Naive thymus-derived CD8-positive, alpha-beta T cell (primary cell): ENCODE measurements at places on chromosomes 16 and 17. TPM values are rescaled to one million over a fixed set of nuclear protein-coding genes. Genes with fewer than 3 reads are reported as not detected.

ZNF48 gene
- 14.3 TPM for total RNA-seq

- DNase-seq: no peak
These were observed 9.3 kb downstream of the SAMD14 start for GRCh38 chr17:50120475-50121253.

RGS9 gene
- not detected for total RNA-seq

DNA sequence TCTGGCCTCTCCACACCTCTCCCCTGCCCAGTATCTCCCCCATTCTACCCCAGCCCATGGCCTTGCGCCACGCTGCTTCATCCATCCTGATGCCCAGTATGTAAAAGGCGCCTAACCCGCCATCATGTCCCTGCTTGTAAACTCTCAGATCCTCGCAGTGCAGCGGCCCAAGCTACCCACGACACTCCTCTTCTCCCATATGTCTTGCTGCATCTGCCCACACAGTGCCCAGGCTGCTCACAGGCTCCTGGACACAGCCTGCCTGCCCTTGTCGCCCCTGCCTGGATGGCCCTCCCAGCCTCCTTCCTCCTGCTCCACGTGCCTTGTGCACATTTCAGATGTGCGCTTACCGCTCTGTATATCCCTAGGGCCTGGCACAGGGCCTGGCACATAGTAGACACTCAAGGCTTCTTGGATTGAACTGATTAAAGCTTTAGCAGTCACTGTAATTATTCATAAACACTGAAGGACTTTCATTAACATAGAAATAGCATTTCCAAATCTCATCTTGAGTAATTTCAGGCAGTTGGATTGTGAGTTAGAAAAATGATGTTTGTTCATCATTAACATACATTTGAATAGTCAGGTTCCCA is 129.1 kb downstream of the CLEC16A start:
- no peak for DNase-seq

DNA sequence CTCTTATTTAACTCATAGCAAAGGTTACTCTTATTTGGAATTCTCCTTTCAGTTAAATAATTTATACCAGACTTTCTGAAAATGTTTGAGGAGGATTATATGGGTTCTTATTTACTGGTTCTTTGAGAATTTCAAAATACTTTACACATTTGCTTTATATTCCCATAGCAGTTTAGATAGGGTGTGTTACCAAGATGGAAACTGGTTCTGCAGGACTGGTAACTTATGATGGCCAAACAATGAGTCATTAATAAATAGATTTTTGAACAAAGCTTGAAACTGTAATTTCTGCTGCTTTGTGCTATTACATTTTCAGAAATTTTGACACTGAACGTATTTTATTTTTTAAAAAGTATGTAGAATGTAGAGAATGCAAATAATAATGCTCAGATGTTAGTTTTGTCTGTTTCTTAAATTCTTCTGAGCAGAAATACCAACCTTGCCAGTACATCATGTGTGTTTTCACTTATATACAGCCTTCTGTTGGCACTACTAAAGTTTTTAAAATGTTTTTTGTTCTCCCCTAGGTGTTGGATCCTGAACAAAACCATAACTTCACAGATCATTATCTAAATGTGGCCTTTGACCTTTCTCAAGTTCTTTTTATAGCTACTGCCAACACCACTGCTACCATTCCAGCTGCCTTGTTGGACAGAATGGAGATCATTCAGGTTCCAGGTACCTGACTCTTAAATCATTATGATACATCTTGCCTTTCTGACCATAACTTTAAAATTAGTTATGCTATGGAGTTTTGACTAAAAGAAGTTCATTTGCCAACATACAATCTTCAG is 48.3 kb upstream of the ABCC11 start:
- DNase-seq: no peak

GRCh38 chr17:14664511-14664910 is 363.6 kb downstream of the HS3ST3B1 start:
- DNase-seq: no peak

GRCh38 chr17:58756246-58757161 is 850 bp downstream of the PPM1E start:
- DNase-seq: no peak

DNA sequence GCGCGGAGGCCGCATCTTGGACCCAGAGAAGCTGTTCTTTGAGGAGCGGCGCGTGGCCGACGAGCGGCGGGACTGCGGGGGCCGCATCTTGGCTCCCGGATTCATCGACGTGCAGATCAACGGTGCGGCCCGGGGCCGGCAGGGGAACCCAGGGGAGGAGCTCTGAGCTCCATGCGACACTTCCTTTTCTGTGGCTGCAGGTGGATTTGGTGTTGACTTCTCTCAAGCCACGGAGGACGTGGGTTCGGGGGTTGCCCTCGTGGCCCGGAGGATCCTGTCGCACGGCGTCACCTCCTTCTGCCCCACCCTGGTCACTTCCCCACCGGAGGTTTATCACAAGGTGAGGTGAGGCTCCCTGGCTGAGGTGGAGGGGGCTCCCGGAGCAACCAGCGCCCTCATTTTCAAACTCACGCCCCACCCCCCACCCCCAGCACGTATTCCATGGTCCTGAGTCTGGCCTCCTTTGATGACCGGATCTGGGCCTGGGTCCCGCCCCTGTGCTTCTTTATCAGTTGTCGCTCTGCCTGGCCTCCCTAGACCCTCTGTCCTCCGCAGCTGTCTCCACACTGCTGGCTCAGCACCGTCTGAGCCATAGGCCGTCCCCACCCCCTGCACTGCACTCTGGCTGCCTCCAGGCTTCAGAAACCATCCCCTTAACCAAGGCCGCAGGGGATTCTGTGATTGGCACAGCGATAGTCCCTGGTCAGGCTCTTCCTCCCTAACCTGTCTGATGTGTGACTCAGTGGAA is 787 bp downstream of the AMDHD2 start:
- peak; percentile 85 for DNase-seq

GRCh38 chr16:67164599-67165061 is at the start of gene HSF4:
Gene HSF4, plus strand, starts transcription at chr16:67164745. Its CDS starts 67 bp downstream, at chr16:67164812.
- DNase-seq: no peak

- no peak for DNase-seq
These were observed 599.3 kb upstream of the PSMD7 start for GRCh38 chr16:73697336-73697735.

DNA sequence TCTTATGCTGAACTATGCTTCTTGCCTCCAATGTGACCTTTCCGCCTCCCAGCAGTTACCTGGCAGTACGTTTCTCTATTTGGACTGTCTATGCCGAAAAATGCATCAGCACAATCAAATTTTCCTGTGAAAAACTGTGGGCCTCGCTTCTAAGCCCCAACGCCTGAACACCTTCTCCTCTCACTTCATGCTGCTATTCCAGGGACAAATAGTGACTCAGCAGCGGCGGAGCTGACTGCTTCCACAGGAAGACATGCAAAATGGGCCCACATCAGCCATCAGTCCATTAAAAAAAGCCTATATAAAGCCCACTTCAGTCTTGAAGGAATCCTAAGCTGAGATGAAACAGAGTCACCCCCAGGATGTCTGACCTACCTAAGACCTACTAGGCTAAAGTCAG is 10.5 kb upstream of the PIP4K2B start:
- DNase-seq: no peak

MEOX1 gene
- not detected for total RNA-seq

ENPP7 gene
- total RNA-seq: not detected
